AML-193 (cell line): ENCODE measurements at places on chromosomes 2 and 18.
A peak's percentile ranks its signal among the peaks of the same experiment; 100 is the strongest.

GRCh38 chr18:56451188-56451587 is 187.2 kb downstream of the TXNL1 start:
- no peak for DNase-seq

DNA sequence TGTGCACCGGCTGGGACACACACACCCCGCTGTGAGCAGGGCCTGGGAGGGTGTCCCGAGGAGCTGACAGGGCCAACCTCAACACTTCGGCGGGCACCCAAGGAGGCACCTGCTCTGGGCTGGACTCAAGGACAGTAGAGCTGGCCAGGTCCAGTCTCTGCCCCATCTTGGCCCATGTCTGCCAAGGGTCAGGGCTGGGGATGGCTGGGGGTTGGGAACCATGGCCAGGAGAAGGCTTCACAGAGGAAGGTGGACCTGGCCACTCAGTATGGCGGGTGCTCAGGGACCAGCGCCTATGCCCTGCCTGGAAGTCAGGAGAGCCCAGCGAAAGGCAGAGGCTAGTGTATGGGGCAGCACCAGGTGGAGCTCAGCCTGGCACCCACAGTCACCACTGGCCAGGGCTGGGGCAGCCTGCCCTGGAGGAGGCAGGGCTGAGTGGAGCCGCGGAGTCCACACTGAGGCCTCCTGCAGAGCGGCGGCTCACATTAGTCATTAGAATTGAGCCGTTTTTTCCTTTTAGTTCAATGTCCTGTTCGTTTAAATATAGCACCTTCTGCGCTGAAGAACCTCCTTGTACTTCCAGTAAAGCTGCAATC is 4.2 kb downstream of the ERFE start:
- DNase-seq, result no peak

- no peak for DNase-seq
Measured at GRCh38 chr2:98212092-98213000, 125.4 kb downstream of the VWA3B start.

- no peak for DNase-seq
Measured at GRCh38 chr2:197904446-197904845, 100.1 kb downstream of the PLCL1 start.

GRCh38 chr18:55073116-55073515 is 113.9 kb upstream of the CCDC68 start:
- DNase-seq, result no peak

DNA sequence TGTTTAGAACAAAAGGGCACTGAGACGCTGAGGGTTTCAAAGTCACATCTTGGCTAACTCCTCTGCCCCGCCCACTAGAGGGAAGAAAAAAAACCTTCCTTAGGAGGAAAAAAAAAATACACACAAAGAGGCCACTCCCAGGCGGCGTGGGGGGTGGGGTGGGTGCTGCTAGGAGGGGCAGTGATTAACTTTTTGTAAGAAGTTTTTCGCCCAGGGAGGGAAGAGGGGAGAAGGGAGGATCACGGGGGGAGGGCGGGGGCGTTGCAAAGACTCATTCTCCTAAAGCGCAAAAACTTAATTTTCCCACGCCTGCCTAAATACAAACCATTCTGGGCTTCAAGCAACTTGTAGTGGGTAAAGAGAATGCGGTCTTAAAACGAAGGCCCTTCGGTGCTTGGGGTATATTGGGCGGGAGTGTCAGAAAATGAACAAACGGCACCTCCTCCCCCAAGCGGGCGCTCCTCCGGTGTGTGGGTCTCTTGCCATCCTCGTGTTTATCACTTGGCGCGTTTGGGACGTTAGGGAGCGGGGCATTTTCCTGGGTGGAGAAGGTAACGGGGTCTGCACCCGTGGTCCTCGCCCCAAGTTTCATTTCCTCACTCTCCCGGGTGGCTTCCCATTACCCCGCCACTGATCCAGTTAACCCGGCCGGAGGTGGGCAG is 1.7 kb downstream of the CXCR4 start:
- peak; percentile 43 for DNase-seq

GRCh38 chr2:65476778-65477177 is 44.4 kb upstream of the SPRED2 start:
- no peak for DNase-seq

GRCh38 chr18:30632071-30632698 is 410.4 kb downstream of the DSC3 start:
- DNase-seq, result no peak
